MM.1S (cell line): ENCODE measurements at places on chromosomes 3 and 15.

DNA sequence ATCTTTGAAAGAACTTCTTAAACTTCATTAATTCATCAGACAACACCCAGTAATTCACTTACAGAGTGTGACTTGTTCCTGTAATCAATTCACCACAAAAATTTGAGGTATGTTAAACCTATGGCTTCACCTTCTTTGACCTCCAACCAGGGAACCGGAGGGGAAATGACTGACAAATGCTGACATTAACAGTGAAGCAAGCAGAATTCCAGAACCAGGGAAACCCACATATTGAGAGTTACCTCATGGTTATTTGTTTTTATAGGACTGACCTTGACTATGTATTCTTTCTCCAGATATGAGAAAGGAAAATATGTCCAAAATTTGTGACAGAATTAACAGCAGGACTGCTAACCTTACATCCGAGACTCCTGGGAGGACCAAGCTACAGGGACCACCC lies 2.7 kb downstream of the P3H2 start:
- no peak for DNase-seq

DNA sequence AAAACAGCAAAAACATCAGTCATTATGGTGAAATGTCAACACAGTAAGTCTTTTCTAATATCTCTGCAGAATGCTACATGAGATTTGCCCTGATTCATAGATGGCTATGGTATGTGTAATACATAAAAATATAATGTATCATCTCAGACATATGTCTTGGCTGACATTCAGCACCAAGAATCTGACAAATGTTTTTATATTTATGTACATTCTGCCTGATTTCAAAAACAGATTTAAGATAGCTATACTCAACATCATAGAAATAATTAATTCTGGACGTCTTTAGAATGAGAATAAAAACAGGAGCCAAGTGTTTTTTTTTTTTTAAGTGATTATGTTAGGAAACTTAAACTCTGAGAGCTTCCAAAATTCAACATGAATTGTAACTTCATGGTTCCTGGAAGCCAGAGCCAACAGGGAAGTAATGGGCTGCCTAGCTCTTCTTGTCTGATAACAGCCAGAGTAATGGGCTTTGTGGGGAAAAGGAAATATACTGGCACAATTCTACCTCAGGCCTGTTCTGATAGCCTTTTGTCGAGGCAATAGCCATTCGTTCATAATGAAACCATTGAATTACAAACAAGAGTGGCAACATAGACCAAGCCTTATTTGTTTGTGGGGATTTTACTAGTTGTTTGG lies 184.4 kb downstream of the VGLL4 start:
- DNase-seq = no peak

- DNase-seq = no peak
Measured at GRCh38 chr3:124516333-124516732, 213.9 kb upstream of the UMPS start.

- DNase-seq = no peak
Measured at GRCh38 chr15:24919446-24919845, 35.3 kb upstream of the SNRPN start.

- DNase-seq = no peak
Measured at GRCh38 chr15:47620960-47621681, 96.2 kb upstream of the SEMA6D start.

- no peak for DNase-seq
Measured at GRCh38 chr15:44661576-44661975, 1.9 kb downstream of the SPG11 start.

GRCh38 chr15:45169608-45170480 lies 17.9 kb downstream of the SHF start:
- DNase-seq = no peak

GRCh38 chr3:100093831-100094230 lies 20.5 kb downstream of the FILIP1L start:
- DNase-seq = no peak

- DNase-seq = no peak
Measured at GRCh38 chr3:187012609-187013051, 82.3 kb downstream of the ST6GAL1 start.

DNA sequence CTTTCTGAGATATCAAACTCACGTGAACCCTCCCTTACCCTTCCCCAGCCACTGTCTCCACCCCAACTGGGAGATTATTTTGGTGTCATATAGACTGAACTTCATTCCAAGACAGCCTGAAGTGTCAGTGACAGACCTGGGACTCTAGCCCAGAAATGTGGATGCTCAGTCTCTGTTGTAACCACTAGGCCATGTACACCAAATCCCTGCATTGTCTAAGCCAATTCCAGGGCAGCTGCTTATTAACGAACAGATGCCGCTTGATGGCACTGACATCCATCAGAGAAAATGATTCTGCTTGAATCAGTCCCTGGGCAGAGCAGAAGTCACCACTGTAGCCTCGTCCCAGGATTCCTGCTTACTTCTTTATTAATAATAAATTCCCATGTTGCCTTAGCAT lies 305.5 kb downstream of the GRM7 start:
- no peak for DNase-seq

GRCh38 chr3:107661447-107662123 lies 138.8 kb downstream of the BBX start:
- DNase-seq = peak; percentile 39

GRCh38 chr15:79394231-79394630 lies 37.9 kb upstream of the MINAR1 start:
- no peak for DNase-seq

DNA sequence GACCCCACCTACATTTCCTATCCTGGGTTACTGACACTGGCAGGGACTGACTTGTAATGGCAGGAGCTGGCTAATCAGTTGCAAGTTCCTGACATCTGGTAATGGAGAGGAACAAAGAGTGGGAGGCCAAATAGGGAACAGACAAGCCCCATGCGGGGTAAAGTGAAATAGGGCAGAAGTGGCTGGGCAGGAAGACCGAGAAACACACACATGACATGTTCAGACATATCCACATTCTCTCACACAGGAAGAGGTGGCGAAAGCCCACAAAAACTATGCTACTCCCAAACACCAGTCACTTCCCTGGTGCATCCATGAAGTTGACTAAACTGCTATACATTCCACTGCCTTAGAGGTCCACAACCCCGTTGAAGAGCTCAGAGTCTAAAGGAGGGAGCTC lies 394.1 kb upstream of the TBL1XR1 start:
- DNase-seq = no peak

DNA sequence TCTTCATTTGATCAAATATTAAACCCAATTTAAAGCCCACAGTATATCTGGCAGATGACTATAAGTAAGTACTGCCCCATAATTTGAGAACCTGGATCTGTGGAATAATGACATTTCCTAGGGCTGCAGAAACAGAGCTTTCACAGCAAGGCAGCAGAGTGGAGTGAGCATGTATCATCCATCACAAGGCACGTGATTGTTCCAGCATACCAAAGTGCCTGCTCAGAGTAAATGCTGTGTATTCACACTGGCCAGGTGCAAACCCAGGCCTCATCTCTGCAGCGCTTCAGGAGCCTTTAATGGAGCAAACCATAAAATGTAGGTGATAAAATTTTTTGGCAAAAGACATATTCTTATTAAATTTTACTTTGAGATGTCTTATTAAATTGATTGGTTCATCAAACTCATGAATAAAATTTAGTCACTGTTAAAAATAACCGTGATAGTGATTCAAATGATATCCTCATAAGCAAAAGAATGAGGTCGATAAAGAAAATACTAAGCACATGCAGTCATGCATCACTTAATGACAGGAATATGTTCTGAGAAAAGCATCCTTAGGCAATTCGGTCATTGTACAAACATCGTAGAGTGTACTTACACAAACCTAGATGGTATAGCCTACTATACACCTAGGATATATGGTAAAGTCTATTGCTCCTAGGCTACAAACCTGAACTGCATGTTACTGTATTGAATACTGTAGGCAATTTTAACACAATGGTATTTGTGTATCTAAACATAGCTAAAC lies 99.3 kb upstream of the SLC24A5 start:
- no peak for DNase-seq

GRCh38 chr3:160691962-160692361 lies 15.0 kb downstream of the ARL14 start:
- DNase-seq = no peak

- no peak for DNase-seq
Measured at GRCh38 chr15:25572191-25572590, 133.4 kb upstream of the UBE3A start.

- DNase-seq = no peak
Measured at GRCh38 chr3:45026038-45026437, at the start of gene CLEC3B. Gene CLEC3B (plus strand): TSS chr3:45026303. CDS start chr3:45026363, 60 bp downstream.

GRCh38 chr15:89144491-89144890 lies 56.2 kb downstream of the ABHD2 start:
- no peak for DNase-seq

GRCh38 chr15:101014921-101015841 lies 96.0 kb downstream of the LRRK1 start:
- peak; percentile 58 for DNase-seq

- no peak for DNase-seq
Measured at GRCh38 chr3:54783611-54784010, 144.2 kb downstream of the LRTM1 start.

DNA sequence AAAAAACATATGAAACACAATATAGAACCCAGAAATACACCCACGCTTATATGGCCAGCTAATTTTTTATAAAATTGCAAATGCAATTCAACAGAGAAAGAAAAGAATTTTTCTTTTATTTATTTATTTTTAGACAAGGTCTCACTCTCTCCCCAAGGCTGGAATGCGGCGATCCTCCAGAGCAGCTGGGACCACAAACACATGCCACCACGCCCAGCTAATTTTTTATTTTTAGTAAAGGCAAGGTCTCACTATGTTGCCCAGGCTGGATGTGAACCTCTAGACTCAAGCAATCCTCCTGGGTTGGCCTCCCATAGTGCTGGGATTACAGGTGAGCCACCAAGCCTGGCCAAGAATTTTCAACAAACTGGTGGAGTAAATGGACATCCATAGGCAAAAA lies 117.9 kb downstream of the SCAPER start:
- DNase-seq = no peak

- DNase-seq = no peak
Measured at GRCh38 chr15:59296181-59296617, 76.5 kb downstream of the MYO1E start.

- DNase-seq = no peak
Measured at GRCh38 chr3:126373146-126373613, 16.0 kb upstream of the KLF15 start.

DNA sequence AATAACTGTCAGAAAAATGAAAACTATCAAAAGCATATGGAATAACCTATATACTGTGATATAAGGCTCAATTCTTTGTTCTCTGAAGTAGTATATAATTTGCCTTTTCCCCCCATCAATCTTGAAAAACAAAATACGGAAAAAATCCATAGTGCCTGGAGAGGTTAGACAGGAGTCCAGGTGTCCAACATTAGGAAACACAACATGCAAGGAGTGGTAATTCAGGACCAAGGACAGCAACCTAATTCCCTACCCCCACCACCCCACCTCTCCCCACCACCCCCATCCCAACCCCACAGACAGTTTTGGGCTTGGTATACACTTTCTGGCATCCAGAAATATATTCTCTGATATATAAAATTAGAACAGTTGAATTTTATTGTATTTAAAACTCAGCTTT lies 55.1 kb upstream of the SLC25A26 start:
- DNase-seq = no peak

GRCh38 chr3:151314593-151314992 lies 2.0 kb downstream of the GPR87 start:
- DNase-seq = no peak

DNA sequence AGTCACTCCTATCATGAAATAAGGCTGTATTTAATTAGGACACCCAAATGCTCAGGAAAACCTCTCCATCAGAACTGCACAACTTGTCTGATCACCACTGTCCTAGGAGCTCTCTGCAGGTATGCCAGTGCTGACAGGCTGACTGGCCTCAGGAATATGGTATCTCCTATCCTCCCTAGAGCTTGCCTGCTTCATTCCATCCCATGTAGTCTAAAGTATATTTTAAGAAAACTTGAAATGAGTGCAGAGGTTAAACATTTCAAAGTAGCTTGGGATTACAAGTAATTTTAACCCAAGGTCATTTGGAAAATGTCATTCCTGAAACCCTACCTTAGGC lies 23.7 kb downstream of the FILIP1L start:
- DNase-seq = no peak

- DNase-seq = no peak
Measured at GRCh38 chr3:127421943-127422662, 134.3 kb upstream of the PRR20G start.

DNA sequence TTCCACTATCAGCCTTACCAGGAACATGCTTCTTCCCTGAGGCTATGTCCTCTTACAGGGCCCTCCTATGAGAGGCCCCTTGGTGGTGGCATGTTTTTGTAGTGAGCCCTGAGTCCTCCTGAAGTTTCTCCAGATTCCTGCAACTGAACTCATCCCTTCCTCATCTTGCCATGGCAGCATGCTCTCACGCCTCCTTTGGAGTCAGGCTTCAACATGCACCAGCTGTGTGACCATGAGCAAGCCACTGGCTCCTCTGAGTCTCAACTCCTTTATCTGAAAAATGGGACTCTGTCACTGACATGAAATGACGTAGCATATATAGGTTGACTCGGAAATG lies 216.3 kb upstream of the TLE3 start:
- no peak for DNase-seq

DNA sequence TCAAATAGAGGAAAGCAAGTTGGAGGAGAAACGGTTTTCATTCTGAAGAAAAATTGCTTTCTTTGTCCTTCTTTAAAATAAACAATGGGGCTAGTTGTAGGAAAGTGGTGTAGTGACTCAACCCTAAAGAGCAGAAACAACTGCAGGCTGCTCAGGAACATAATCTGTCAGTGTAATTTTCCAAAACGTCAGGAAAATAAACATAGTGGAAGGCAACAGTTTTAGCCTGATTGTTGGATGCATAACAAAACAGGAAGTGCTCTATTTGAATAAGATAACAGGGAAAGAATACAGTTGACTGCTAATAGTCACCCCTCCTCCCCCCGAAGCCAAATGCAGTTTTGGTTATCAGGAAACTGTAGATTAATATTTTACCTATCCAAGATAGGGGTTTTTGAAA lies 167.6 kb downstream of the ECT2 start:
- no peak for DNase-seq

DNA sequence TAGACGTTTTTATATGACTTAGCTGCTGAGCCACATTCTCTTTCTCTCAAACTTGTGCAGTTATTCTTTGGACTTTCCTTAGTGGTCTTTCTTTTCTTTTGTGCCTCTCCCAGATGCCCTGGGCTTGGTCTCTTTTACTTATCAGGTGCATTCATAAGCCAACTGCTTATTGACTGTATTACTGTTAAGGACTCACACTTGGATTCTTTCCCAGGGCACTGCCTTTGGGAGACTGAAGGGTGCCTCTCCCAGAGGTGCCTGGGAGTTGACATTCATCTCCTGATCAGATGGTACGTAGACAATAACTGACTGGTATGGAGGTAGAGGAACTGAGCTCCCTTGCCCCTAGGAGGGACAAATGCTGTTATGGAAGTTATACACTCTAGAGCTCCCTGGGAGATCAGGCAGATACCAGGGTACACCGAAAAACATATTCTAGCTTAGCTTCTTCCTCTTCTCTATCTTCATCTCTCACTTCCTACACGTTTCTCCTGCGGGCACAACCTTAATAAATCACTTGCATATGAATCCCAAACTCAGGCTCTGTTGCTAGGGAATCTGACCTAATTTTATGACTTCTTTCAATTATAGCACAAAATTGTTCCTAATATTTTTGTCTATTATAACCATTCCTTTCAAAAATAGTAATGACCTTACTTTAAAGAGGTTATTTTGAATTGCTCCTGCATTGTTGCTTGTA lies 24.7 kb downstream of the PARP15 start:
- no peak for DNase-seq
